ENCODE measurements at places on chromosomes 1 and 21.

DNA sequence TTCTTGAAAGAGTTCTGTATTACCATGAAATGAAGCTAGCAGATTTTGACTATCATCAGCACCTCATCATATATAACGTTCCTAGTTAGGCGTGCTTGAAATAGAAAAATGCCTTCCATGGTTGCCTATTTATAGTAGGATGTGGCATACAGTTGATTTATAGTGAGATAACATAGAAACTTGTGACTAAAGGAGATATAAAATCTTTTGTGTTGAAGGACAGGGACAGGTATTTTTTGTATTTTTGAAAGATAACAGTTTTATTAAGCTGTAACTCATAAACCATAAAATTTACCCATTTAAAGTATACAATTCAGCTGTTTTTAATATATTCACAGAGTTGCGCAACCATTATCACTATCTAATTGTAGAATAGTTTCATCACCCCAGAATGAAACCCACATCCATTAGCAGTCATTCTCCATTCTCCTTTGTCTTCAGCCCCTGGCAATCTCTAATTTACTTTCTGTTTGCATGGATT is 19.3 kb downstream of the SPEN start:
- no peak for DNase-seq

- no peak for DNase-seq
These were observed at the start of gene FNDC5 for GRCh38 chr1:32870615-32871363. Gene FNDC5 (minus strand): TSS chr1:32870912.

DNA sequence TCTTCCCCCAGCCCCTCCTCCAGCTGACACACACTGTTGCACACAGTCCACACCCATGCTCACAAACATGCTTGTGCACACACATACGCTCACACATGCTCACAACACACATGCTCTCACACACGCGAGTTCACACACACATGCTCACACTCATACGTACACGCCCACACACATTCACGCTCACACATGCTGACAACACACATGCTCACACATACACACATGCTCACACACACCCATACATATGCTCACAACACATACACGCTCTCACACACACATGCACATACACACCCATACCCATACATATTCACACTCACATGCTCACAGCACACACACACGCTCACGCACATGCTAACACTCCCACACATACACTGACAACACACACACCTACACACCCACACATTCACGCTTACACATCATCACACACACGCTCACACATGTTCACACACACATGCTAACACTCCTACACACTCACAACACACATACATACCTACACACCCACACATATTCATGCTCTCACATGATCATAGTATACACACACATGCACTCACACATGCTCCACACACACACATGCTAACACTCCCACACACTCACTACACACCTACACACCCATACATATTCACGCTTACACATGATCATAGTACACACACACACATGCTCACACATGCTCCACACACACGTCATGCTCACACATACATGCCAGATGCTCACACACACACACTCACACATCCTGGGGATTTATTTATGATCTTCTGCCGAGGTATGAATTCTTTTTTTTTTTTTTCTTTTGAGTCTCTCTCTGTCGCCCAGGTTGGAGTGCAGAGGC is 10.7 kb downstream of the DRAXIN start:
- no peak for DNase-seq

DNA sequence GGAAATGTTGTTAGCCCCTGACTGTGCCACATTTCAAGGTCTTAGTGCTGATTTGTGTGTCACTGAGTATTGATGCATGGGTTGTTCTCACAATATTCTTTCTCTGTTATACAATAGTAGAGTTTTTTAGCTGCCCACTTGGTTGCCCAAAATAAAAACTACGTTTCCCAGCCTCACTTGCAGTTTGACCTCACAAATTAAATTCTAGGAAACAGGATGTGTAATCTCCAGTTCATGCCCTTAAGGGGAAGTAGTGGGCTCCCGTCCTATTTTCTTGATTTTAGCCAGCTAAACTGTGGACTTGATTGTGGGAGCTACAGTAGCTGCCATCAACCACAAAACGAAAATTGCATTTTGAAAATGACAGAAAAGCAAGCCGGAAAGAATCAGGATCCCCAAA is 27.3 kb upstream of the LAMC1 start:
- DNase-seq, result no peak

DNA sequence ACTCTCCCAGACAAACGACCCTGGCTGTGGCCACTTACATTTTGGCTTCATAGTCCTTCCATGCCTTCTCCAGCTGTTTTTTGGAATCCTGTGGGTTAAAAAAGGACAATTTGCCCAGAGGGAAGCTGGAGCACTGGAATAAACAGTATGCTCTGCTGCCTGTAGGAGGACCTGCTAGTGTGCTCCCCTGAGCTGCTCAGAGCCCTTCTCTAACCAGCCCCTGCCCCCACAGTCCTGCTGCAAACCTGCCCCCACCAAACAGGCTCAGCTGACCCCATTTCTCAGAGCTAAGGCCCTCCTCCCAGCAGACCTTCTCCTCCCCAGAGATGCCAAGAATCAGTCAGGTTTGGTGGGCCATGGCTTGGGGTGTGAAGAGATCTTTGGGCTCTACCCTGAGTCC is 26.9 kb upstream of the TCEA3 start:
- DNase-seq, result no peak

DNA sequence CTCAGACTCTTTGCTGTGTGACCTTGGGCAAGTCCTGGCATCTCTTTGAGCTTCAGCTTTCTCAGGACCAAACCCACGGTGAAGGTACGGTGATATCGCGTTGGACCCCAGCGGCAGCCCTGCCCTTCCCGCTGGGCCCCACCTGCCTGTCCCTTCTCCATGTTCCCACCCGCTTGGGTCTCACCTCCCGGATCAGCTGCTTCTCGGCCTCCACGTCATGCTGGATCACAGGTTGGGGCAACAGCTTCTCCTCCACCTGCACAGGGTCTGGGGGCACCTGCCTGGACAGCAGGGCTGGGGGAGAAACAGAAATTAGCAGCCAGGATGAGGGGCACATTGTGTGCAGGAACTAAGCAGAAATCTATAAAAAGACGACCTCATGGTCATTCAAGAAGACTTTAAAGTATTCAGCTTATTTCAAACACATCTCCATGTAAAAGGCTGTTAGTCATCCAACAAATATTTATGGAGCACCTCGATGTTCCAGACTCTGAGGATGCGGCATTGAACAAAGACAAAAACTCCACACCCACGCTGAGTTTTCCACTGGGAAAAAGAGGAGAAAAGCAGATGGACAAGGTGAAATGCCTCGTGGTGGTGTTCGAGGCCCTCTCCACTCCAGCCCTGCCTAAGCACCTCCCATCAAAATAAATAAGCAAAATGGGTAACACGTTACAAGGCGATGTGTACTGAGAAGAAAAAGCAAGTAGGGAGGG is 19.5 kb downstream of the KIF17 start:
- no peak for DNase-seq

DNA sequence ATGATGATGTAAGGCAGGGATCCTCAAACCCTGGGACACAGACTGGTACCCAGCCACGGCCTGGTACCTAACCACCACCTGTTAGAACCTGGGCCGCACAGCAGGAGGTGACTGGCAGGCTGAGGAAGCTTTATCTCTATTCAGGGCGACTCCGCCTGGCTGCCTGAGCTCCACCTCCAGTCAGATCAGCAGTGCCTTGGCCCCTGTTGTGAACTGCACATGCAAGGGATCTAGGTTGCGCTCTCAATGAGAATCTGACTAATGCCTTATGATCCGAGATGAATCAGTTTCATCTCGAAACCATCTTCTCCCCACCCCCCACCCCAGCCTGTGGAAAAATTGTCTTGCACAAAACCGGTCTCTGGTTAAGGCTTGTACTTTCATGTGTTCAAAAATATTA is 4.2 kb downstream of the RNPC3 start:
- DNase-seq, result no peak

- no peak for DNase-seq
These were observed 89.8 kb upstream of the WLS start for GRCh38 chr1:68322096-68322495.

- DNase-seq, result no peak
These were observed 6.5 kb upstream of the ITLN1 start for GRCh38 chr1:160891474-160891873.

GRCh38 chr21:16476056-16476825 is 746.5 kb downstream of the USP25 start:
- DNase-seq, result no peak

All from NCI-H2107 (cell line).